Bone marrow (tissue), 2 donors: ENCODE measurements at places on chromosomes 2 and 18.

- no peak for DNase-seq
These were observed 61.2 kb upstream of the CABLES1 start for GRCh38 chr18:23073996-23074606.

DNA sequence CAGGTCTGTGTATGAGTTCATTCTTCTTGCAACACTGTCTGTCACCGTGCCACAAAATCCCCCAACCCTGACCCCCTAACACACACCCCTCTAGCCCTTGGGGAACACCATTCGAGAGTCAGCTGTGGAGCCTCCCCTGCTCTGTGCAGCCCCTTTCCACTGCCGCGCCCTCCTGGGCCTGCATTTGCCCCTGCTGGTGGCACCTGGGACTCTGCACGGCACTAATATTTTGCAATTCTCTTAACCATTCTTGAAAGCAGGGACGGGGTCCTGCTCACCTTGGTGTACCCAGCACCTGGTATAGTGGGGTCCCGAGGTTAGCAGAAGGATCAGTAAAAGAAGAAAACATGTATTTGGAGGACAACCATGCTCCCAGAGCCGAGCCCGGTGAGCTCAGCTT, 124.0 kb downstream of the HDAC4 start:
- no peak for DNase-seq

- DNase-seq: no peak
These were observed 32.3 kb downstream of the ZCCHC2 start for GRCh38 chr18:62555135-62555534.

DNA sequence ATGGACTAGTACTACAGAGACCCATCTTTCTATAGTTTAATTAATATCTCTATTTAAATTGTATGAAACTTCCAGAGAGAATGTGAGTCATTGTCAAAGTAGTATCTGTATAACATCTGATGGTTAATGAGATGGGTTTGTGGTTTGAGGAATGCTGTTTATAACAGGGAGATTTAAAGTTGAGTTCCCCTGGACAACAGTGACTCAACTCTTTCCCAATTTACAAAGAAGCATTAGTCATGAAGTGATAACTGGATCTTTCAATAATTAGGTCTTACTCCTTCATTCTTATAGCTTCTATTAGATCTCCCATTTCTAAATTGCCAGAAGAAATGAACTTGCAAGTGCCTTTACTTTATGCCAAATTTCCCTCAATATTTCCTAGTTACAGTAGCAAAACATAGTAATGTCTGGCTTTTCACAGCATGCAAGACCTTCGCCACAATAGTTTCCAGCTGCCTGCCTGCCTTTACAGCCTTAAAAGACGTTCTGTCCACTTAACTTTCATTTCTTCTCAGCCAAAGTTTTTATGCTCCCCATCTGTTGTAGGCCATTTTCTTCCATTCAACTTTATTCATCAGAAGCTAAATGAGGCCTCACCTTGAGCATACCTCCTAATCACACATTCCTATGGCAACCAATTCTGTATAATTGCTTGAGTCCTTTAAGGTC, 47.7 kb upstream of the WDR75 start:
- DNase-seq: no peak

DNA sequence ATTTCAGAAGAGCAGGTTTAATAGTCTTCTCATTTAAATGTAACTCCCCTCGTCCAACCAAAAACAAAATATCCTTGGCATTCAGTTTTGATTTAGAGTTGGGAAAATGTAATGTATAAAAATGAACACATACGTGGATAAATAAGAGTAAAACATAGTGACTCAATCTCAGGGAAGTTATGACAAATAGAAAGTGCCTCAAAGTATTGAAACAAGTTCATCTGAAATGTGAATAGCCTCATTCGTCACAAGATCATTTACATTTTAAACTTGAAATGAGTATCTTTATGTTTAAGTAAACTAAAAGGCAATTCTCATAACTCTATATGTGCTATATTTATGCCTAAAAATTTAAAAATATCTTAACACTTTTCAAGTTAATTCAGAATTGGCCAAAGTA, 122.2 kb upstream of the SMAD7 start:
- DNase-seq: no peak

DNA sequence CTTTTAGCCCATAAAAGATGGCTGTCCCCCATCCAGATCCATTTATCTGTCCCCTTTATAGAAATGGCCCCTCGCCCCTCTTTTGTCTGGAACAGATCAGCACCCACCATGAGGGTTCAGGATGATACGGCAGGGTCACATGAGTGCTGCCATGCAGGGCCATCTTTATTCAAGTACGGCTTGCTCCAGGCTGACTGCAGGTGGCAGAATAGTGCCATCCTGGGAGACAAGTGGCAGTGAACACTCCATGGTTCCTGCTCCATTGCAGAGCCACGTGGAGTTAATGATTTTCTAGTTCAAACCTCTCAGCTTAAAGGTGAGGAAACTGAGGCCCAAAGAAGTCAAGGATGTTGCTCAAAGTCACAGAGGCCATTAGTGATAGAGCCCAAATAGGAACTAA, 180.6 kb downstream of the CLIP4 start:
- DNase-seq: peak; percentile 5

DNA sequence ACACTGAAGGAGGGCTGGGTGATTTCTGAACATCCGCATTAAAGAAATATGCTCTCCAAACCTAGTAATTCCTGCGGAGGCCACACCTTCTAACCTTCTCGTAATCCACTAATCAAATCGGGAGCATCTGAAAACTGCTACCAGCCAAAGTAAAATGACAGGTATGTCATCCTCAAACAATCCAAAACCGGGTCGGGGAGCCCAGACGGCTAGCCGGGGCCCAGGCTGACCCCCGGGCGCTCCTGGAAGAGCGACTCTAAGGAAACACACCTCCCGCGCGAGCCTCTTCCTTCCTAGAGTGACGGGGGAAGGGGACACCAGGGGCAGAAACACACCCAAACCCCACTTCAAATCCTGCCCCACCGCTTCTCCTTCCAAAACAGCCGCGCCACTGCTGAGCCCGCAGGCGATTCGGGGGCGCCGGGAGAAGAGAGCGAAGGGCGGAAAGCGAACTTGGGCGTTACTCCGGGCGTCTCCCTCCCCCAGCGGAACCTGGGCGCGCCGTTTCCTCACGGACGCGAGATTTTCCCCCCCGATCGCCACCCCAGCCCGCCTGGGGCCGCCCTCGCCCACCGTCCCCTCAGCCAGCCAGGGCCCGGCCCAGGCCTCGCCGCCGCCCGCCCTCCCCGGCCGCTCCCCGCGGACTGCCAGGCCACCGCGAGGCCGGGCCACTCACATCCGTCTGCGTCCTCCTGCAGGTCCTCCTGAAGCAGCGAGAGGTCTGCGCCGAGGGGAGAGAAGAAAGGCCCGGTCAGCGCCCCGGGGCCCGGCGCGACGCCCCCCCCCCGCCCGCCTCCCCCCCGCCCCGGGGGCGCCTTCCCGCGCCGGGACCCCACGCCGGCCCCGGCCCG, 584 bp downstream of the PPP4R1 start:
- peak; percentile 31 for DNase-seq

DNA sequence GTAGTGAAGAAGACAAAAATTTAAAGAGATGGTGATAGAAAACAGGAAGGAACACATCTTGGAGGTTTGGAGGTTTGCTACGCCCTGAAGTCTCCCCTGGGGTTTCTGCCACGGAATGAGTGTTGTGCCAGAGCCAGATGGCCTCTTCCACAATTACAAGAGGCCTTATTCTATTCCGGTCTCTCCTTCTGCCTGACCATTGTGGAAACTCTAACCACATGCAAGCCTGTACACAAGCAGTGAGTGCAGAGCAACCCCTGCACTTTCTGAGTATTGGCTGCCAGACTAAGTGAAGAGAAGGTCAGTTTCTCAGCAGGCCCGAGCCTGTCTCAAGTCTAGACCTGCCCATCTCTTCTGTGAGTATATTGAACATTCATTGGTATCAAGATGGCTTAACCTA, 22.7 kb upstream of the MYO1B start:
- no peak for DNase-seq

DNA sequence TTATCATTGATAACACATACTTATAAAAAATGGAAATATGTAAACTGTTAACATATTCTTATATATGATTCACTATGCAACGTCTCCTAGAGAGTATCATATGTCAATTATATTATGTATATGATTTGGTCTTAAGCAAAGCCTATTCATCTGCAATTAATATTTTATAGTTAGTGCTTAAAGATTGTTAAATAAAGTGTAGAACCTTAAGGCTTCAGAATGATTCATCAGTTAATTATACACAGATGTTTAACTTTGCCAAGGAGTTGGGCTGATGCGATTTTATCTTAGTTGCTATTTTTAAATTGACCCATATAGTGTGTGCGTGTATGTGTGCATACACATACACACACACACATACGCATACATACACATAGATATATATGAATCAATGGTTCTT, 323.1 kb downstream of the RBM43 start:
- no peak for DNase-seq

DNA sequence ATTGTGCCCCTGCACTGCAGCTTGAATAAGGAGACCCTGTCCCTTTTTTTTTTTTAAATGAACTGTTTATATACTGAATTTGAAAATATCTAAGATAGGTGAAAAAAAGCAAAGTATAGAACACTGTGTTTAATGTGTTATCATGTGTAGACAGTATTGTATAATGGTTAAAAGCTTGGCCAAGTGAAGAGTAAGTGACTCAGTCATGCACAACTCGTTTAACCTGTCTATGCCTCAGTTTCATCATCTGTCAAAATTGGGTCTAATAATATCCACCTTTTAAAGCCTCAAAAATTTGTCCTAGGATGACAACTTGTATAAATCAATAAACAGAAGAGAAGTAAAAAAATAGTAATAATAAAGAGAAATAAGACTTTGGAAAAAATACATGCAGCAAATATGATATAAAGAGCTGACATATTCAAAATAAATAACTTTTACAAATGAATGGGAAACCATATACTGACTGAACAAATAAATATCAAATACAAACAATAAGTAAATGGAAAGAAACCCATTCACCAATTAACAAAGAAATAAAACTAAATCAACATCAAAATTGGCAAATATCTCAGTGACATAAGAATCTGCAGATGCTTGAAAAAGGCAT, 113.7 kb downstream of the C2orf74 start:
- no peak for DNase-seq

- DNase-seq: no peak
These were observed 25.4 kb upstream of the TMEM131 start for GRCh38 chr2:98020992-98021713.

- no peak for DNase-seq
These were observed 12.7 kb upstream of the NOSTRIN start for GRCh38 chr2:168789776-168790175.

- no peak for DNase-seq
These were observed 73.3 kb upstream of the FOSL2 start for GRCh38 chr2:28319118-28320008.

DNA sequence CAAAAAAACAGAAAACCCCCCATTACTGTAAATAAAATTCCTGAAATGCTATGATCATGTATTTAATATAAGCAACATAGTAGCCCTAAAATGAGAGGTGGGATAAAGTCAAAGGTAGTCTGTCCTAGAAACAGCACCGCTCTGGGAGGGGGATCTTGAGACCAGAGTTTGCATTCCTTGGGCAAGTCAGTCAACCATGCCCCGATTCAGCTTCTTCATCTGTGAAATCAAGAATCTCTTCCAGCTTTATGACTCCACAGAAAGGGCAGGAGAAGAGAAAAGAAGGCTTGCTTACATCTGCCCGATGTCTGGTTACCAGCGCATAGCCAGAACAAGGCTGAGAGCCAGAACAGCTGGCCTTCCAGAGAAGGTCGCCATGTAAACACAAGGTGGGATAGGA, 2.1 kb upstream of the FBLN7 start:
- DNase-seq: no peak

DNA sequence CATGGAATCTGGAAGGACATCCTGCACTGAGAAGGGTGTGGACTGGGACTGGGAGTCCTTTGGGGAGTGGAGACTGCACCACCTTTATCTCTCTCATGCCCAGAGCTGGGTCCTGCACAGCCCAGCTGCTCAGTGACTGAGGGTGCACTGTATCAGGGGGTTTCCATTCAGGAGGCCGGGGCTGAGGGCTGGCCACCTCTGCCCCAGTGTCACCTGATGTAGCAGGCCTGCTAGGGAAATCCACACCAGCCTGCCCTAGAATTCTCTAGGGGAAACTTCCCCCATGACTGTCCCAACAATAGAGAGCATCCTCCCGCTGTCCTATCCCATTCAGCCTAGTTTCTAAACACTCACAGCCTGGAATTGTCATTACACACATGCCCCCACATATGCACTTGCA, 116.7 kb downstream of the CTIF start:
- DNase-seq: no peak

DNA sequence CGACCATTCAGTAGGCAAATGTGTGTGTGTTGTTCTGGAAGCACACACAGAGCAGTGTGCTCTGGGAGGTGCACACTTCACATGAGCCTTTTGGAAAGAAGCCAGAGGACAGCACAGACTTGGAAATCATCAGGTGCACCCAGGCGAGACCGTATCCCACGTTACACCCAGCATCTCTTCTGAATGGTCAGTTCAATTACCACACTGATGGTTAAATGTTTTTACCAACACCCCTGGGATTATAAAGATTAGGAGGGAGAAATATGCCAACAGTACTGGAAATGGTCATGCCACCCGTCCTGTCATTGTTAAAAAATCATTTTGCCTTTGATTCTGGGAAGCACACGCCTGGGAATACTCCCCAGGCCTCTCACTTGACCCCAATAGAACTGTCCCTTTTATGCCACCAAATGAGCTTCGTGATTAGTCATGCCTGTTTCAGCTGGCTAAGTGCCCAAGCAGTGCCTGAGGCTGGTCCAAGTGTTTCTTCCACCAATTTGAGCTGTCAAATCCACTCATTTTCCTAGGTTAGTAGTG, 183.7 kb downstream of the NRP2 start:
- DNase-seq: no peak

DNA sequence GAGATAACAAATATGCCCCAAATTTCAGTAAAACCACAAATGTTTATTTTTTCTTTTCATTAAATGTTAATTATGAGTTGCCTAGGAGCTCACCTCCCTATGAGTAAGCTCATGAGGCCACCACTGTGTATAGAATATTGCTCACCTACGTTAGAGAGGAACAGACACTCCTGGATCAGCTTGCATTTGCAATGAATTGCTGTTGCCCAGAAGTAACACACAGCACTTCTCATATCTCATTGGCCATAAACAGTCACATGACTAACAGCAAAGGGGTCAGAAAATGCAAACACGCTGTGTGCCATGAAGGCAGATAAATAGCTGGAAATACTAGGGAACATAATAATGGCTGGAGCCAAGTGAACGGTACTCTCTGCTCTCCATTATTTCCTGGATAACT, 89.0 kb upstream of the GALNT5 start:
- DNase-seq: no peak

- no peak for DNase-seq
These were observed 200.0 kb downstream of the PIK3C3 start for GRCh38 chr18:42155024-42155423.

- DNase-seq: no peak
These were observed 118.1 kb upstream of the CXCR4 start for GRCh38 chr2:136236019-136236418.

- peak; percentile 1 for DNase-seq
These were observed 656.4 kb downstream of the MBD2 start for GRCh38 chr18:53567929-53568574.
